ENCODE measurements at places on chromosomes 11 and 22.
A peak's percentile ranks its signal among the peaks of the same experiment; 100 is the strongest.

DNA sequence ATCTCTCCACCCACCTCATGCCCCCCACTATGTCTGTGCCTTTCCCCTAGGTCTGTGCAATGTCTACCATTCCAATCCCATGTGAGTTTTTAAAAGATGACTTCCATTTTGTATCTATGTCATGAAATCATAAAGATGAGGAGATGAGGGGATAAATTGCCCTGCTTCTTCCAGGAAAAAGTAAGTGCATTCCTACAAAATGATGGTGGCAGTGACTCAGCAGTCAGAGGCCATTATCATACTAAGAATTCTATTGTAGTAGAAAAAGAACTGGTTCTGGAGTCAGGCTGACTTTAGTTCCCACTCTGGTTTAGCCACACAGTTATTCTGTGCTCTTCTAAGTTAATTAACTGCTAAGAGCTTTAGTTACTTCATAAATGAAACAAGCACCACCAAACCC, 89.6 kb upstream of the API5 start:
- H3K4me1 ChIP-seq = no peaks in the 10 kb centered on the region
- H3K27ac ChIP-seq = no peak overlapping the region
- no peak overlapping the region for H3K4me3 ChIP-seq
- no peak for DNase-seq
- H3K27me3 ChIP-seq = no peaks in the 10 kb centered on the region

DNA sequence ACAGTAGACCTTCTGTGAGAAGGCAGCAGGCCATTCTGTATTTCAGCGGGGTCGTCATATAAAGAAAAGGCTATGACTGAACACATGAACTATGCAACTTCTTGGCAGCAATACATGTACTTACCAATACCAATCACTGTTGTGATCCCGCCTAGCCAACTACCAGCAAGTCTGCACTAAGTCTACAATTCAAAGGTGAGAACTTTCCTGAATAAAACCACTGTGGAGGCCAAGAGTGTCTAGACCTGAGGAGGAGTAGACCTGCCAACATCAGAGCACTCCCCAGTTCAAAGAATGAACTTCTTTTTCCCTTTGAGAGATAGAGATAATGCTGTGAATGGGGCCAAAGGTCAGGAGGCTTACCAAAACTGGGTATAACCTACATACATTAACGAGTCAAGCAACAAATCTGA, 108.2 kb downstream of the SIK3 start:
- DNase-seq = peak; percentile 13
- H3K27me3 ChIP-seq = no peaks in the 10 kb centered on the region
- peak overlapping the region; percentile 44 for H3K27ac ChIP-seq
- no peak overlapping the region for H3K4me3 ChIP-seq

DNA sequence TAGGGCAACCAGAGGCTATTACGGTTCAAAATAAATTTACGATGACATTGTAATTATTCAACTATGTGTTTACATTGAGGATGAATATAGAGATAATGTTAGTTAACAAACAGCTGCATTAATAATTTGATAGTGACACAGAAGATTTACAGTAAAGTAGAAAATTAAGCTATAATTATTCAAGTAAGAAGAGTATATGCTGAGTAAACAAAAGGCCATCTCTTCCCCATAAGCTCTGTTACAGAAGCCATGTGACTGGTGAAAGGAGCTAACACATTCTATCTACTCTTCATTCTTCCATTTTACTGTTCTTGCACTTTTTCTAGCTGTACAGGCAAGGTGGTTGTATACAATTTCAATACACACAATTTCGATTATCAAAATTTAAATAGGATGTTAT, 54.2 kb downstream of the IMMP1L start:
- no peaks in the 10 kb centered on the region for H3K27me3 ChIP-seq
- no peak for DNase-seq
- no peaks in the 10 kb centered on the region for H3K36me3 ChIP-seq
- H3K4me1 ChIP-seq = no peaks in the 10 kb centered on the region
- no peak overlapping the region for H3K27ac ChIP-seq

DNA sequence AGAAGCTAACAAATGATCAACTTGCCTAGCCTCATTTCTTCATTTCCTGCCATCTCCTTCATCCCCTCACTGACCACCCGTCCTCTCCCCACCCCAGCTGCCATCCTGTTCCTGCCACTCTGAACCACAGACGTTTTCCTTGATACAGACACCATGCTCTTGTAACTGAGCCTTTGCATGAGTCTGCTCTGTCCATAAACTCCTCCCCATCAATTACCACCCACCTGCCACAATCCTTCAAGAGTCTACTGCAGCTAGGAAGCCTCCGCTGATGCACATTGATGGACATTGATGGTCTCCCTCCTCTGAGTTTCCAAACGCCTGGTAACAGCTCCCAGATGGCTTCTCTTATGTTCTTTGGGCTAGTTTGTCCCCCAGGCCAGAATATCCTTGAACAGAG, 193.8 kb downstream of the DBX1 start:
- no peaks in the 10 kb centered on the region for H3K36me3 ChIP-seq
- H3K4me1 ChIP-seq = peaks cover 45% of the 10 kb centered on the region
- no peak overlapping the region for H3K27ac ChIP-seq
- no peak for DNase-seq

DNA sequence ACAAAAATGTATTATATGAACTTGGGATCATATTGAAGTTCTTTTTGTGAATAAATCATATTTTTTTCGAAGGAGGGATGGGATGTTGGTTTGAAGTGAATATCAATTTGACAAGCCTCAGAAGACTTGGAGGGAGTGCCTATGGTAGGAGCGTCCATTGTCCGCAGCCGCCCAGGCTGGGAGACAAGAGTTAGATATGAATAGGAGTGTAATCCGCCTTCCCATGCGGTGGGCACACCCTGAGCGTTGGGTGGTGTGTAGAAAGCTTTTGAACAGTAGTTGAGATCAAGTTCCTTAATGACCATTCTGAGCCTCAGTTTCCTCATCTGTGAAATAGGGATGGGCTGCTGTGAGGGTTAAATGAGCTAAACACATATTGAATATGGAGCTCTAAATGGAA, 7.0 kb downstream of the CD82 start:
- no peaks in the 10 kb centered on the region for H3K27me3 ChIP-seq
- H3K4me1 ChIP-seq = no peaks in the 10 kb centered on the region
- H3K4me3 ChIP-seq = no peak overlapping the region
- DNase-seq = no peak

DNA sequence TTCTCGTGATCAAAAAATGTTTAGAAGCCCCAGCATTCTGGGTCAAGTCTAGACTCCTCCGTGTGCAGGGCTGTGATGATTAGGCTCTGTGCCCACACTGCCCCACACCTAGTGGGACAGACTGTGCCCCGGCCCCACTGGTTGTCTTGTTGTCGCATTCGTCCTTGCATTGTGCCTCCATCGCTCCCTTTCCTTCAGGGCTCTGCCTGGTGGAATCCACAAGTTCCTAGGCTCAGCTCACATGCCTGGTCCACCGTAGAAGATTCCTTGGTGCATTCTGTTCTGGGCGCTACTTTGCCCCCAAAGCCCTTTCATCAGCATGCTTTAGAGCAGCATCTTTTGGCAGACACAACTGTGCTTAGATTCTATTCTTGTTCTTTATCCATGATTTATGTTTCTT, 23.5 kb upstream of the THY1 start:
- no peaks in the 10 kb centered on the region for H3K27me3 ChIP-seq
- H3K4me1 ChIP-seq = no peaks in the 10 kb centered on the region
- H3K4me3 ChIP-seq = no peak overlapping the region
- H3K27ac ChIP-seq = no peak overlapping the region
- no peak for DNase-seq

- H3K27me3 ChIP-seq = no peaks in the 10 kb centered on the region
- no peaks in the 10 kb centered on the region for H3K4me1 ChIP-seq
- DNase-seq = no peak
- H3K4me3 ChIP-seq = no peak overlapping the region
- H3K27ac ChIP-seq = no peak overlapping the region
- H3K36me3 ChIP-seq = no peaks in the 10 kb centered on the region
Observed at GRCh38 chr11:108601150-108601549, 7.6 kb upstream of the EXPH5 start.

- peaks cover 21% of the 10 kb centered on the region for H3K4me1 ChIP-seq
- no peak for DNase-seq
- H3K27me3 ChIP-seq = no peaks in the 10 kb centered on the region
- H3K36me3 ChIP-seq = no peaks in the 10 kb centered on the region
- H3K4me3 ChIP-seq = no peak overlapping the region
- H3K27ac ChIP-seq = no peak overlapping the region
Observed at GRCh38 chr11:67633758-67634365, 4.1 kb upstream of the NUDT8 start.

- no peak overlapping the region for H3K27ac ChIP-seq
- no peak for DNase-seq
- H3K4me3 ChIP-seq = no peak overlapping the region
Observed at GRCh38 chr11:35804451-35805040, 139.3 kb upstream of the LDLRAD3 start.

GRCh38 chr11:126416542-126417090, 61.1 kb downstream of the ST3GAL4 start:
- no peaks in the 10 kb centered on the region for H3K36me3 ChIP-seq
- H3K27ac ChIP-seq = peak overlapping the region; percentile 70
- peak; percentile 87 for DNase-seq

DNA sequence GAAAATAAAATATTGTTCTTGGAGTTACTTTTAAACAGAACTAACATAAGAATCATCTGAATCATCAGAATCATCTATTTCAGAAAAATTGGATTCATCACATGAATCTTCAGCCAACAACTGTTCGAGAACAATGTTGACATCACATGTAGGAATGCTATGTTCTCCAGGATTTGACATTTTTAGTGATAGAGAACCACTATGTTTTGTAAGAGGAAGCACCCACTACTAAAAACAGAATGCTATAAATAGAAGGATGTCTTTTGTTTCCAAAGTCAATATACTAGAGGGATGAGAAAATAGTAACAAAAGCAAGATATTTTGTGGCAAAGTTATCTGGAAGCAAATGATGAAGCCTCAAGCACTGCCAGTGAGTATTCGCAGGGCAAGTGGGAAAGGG, 263.4 kb upstream of the DDI1 start:
- no peaks in the 10 kb centered on the region for H3K4me1 ChIP-seq
- H3K27me3 ChIP-seq = no peaks in the 10 kb centered on the region
- DNase-seq = no peak
- peak overlapping the region; percentile 54 for H3K27ac ChIP-seq
- H3K4me3 ChIP-seq = no peak overlapping the region
